ENCODE measurements at places on chromosomes 5 and 9.

GRCh38 chr9:70964861-70965260 lies 156.6 kb downstream of the TRPM3 start:
- DNase-seq, result no peak

GRCh38 chr9:113933671-113934070 lies 57.6 kb downstream of the ZNF618 start:
- no peak for DNase-seq

- DNase-seq, result no peak
These were observed 12.4 kb downstream of the NR6A1 start for GRCh38 chr9:124758691-124759090.

DNA sequence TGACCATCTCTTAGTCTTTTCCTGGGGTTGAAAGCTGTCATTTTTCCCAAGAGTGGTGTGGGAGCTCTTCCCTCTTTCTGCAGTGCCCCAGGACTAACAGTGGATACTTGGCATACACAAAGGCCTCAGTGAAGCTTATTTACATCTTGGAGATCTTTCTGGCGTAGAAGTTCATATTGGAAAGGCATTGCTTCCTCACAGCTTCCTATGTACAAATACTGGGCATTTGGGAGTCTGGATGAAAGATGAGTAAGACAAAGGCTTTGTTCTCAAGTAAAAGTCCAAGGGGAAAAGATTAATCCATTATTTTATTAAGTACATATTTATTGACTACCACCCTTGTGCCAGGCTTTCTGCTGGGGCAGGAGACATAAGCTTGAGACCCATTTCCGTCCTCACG lies 22.0 kb downstream of the MAP3K1 start:
- DNase-seq, result no peak

DNA sequence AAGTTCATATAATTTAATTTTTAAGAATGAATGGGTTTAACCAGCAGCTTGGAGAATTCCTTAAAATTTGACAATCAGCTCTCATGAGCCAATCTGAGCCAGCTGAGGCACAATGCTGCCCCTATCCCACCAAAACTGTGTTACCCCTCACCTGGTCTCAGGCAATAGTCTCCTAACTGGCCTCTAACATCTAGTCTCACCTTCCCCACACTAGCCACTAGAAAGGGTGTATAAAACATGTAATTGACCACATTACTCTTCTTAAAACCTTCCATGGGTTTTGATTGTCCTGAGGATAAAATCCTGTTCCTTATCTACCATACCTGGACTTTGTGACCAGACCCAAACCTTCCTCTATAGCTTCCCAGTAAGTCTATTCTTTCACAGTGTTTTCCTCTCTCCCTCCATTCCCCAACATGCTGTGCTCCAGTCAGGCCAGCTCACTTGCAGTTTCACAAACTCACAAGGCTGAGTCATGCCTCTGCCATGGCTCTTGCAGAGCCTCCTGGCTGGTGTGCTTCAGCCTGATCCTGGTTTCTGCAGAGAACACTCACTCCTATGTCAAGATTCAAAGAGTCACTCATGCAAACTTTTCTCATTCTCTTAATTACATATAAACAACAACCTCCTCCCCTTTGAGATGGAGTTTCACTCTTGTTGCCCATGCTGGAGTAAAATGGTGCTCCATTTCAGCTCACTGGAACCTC lies 16.0 kb upstream of the ZCCHC7 start:
- DNase-seq, result no peak

GRCh38 chr5:4418084-4418483 lies 722.0 kb upstream of the ADAMTS16 start:
- no peak for DNase-seq

DNA sequence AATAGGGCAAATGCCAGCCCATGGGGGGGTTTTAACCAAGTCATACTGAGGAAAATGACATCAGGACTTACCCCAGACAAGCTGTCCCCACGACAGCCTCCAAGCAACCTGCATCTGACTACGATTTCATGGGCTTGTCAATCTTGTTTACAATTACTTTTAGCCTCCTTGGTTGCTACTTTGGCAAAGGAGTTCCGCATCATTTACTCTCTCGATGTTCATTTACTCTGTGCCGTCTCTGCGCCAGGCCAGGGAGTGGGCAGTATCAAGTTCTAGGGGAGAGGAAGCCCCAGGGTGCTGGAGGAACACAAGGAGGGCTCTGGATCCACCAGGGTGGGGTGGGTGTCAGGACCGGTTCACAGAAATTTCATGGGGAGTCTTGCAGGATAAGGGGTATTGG lies 23.9 kb downstream of the PTPN3 start:
- no peak for DNase-seq

GRCh38 chr9:22237497-22238363 lies 208.9 kb upstream of the DMRTA1 start:
- DNase-seq, result no peak

DNA sequence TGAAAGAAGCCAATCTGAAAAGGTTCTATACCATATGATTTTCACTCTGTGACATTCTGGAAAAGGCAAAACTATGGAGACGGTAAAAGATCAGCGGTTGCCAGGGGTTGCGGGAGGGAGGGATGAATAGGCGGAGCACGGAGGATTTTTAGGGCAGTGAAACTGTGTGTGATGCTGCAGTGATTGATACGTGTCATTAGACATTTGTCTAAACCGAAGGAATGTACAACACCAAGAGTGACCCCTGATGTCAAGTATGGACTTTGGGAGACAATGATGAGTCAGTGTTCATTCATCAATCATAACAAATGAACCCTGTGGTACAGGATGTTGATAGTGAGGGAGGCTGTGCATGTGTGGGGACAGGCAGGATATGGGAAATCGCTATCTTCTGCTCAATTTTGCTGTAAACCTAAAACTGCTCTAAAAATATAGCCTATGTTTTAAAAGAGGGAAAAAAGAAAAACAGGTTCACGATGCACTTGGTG lies 34.4 kb downstream of the ERGIC1 start:
- no peak for DNase-seq

DNA sequence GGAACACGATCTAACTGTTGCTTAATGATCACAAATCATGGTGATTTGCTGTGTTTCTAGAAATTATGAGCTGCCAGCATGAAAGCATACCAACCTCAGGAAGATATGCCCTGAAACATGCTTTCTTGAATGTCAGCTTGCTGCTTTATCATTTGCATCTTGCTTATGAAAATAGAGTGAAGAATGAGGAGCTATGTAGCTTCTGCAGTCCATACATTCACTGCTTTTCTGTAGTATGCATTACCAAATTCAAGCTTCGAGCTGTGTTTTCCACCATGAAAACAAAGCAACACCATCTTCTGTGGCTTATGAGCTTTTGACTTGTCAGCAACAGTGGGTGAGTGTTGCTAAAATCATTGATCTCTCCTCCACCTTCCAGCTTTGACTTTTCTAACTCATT lies 16.5 kb downstream of the F2RL2 start:
- no peak for DNase-seq

DNA sequence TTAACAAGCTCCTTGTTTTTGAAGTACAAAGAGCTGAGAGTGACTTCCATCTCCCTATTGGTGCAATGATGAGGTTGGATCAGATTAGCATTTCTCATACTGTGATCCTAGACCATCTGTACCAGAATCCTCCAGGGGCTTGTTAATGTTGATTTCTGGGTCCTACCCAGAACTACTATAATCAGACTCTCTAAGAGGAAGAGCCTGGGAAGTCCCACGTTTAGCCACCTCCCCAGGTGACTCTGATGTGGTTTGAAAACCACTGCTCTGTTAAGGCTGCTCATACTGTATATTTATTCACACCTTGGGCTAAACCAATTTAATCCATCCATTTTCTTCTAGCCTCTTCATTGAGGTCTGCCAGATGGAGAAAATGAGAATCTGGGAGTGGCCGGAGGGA lies 49.6 kb upstream of the SMIM32 start:
- DNase-seq, result no peak

All from activated gamma-delta T cell treated with anti-CD3 and anti-CD28 coated beads, Interleukin-2, amount 50 U/mL, for 16 hours (primary cell).